ENCODE measurements at places on chromosomes 2 and 18. TPM values are rescaled to one million over a fixed set of nuclear protein-coding genes. Genes with fewer than 3 reads are reported as not detected.

Gene ANKRD44
- total RNA-seq = 21.4 TPM

Gene ASB18
- total RNA-seq = not detected

Gene RBKS
- total RNA-seq = 0.49 TPM

Gene MRPL30
- 20.7 TPM for total RNA-seq

Gene ALK
- total RNA-seq = not detected

Gene PLCL1
- 0.50 TPM for total RNA-seq

Gene C1QL2
- not detected for total RNA-seq

Gene DIPK1C
- not detected for total RNA-seq

Gene CCNYL1
- 24.7 TPM for total RNA-seq

GRCh38 chr2:203870941-203871340 is 3.4 kb downstream of the CTLA4 start:
- H3K4me1 ChIP-seq = no peaks in the 10 kb centered on the region
- no peak overlapping the region for H3K27ac ChIP-seq
- H3K27me3 ChIP-seq = peaks cover 18% of the 10 kb centered on the region
- DNase-seq = no peak
- no peak overlapping the region for H3K4me3 ChIP-seq

GRCh38 chr2:237631007-237631785 is 3.8 kb downstream of the LRRFIP1 start:
- DNase-seq = no peak
- peaks cover 7% of the 10 kb centered on the region for H3K36me3 ChIP-seq
- H3K4me1 ChIP-seq = peaks cover 35% of the 10 kb centered on the region
- H3K27ac ChIP-seq = peak overlapping the region; percentile 8

DNA sequence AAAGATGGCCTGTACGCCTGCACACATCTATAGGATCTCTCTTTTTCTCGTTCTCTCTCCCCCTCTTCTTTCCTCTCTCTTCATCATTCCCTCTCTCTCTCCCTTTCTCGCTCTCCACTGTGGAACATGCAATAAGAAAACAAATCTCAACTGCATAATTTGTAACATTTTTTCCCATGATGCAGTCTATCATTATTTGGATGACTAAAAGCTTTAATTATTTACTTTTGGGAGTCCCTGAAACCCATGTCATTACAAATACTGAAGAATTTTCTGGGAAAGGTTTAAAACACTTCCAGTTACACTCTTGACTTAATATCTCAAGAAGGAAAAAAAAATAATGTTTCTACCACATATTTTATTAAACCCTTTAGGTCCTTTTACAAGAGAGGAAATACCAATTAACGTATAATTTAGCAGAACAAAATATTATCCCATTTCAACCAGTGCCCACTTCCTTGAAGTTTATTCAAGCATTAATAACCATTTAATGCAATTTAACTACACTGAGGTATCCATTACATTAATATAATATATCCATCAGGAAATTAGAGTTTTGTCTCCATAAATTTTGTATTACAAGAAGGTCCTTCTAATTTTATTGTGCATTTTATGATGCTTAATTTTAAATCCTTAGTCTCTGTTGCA is 1615.2 kb upstream of the ACVR2A start:
- H3K36me3 ChIP-seq = no peaks in the 10 kb centered on the region
- DNase-seq = no peak
- no peaks in the 10 kb centered on the region for H3K27me3 ChIP-seq

GRCh38 chr2:8424997-8425900 is 256.6 kb upstream of the ID2 start:
- H3K4me1 ChIP-seq = peaks cover 20% of the 10 kb centered on the region
- no peak for DNase-seq
- H3K36me3 ChIP-seq = no peaks in the 10 kb centered on the region
- no peak overlapping the region for H3K4me3 ChIP-seq

GRCh38 chr2:29130295-29130694 is 15.1 kb downstream of the CLIP4 start:
- H3K27me3 ChIP-seq = no peaks in the 10 kb centered on the region
- peaks cover 25% of the 10 kb centered on the region for H3K4me1 ChIP-seq

- no peaks in the 10 kb centered on the region for H3K36me3 ChIP-seq
- H3K27ac ChIP-seq = no peak overlapping the region
- no peak overlapping the region for H3K4me3 ChIP-seq
- no peaks in the 10 kb centered on the region for H3K4me1 ChIP-seq
These were observed 393.3 kb downstream of the METTL4 start for GRCh38 chr18:2178036-2178435.

DNA sequence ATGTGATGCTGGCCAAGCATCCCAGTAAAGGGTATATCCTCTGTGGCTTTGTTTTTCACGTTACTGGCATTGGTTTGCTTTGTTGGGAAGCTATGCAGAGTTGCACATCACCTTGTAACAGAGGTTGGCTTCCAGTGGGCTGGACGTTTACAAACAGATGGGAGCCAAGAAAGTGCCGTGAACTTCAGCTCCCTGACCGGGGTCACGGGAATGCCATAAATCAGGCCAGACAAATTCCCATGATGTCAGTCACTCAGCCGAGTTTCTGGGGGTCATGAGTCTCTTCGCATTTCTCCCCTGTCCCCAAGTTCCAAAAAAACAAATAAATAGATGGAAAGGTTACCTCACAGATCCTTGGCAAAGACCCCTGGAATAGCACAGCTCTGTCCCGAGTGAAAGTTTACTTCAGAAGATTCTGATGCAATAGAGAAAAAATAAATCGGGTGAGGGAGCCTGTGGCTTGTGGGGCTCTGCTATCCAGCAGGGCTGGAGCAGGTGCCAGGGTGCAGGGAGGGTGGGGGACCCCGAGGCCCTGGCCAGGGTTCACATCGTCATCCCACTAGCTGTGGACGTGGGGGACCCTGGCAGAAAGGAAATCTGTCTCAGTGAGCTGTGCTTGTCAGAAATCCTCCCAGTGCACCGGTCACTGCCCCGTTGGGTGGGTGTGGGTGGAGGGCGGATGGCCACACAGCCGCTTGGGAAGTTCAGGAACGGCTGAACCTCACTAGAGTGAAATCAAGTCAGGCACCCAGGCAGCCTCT is 27.8 kb downstream of the TWIST2 start:
- no peaks in the 10 kb centered on the region for H3K36me3 ChIP-seq
- H3K27ac ChIP-seq = no peak overlapping the region
- no peaks in the 10 kb centered on the region for H3K27me3 ChIP-seq
- no peak for DNase-seq
- no peak overlapping the region for H3K4me3 ChIP-seq

GRCh38 chr2:18910843-18911242 is 321.5 kb upstream of the NT5C1B start:
- H3K4me3 ChIP-seq = no peak overlapping the region
- peaks cover 36% of the 10 kb centered on the region for H3K4me1 ChIP-seq
- no peak for DNase-seq
- H3K27me3 ChIP-seq = no peaks in the 10 kb centered on the region

- no peak overlapping the region for H3K27ac ChIP-seq
- H3K4me1 ChIP-seq = peaks cover 33% of the 10 kb centered on the region
- peaks cover 13% of the 10 kb centered on the region for H3K36me3 ChIP-seq
- H3K4me3 ChIP-seq = no peak overlapping the region
- DNase-seq = no peak
- H3K27me3 ChIP-seq = no peaks in the 10 kb centered on the region
These were observed 38.4 kb downstream of the TGFBRAP1 start for GRCh38 chr2:105290981-105291660.

DNA sequence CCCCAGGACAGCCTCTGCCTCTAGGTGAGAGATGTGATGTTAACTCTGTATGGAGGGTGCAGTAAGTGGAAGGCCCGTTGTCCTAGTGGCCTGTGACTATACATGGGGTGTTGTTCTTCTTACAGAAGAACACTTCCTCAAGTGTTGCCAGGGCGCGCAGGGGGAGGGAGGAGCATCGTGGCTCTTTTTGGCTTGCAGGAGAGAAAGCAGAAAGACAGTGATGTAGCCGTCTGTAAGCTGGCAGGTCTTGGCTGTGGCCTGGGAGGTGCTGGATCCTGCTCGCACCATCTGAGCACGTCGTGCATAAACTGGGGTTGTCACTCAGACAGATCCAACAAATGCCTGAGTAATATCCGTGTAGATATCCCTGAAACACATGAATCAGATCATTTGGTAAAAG is 44.3 kb downstream of the ZNF236 start:
- no peaks in the 10 kb centered on the region for H3K27me3 ChIP-seq
- DNase-seq = no peak
- H3K4me1 ChIP-seq = no peaks in the 10 kb centered on the region
- no peak overlapping the region for H3K27ac ChIP-seq
- no peak overlapping the region for H3K4me3 ChIP-seq

DNA sequence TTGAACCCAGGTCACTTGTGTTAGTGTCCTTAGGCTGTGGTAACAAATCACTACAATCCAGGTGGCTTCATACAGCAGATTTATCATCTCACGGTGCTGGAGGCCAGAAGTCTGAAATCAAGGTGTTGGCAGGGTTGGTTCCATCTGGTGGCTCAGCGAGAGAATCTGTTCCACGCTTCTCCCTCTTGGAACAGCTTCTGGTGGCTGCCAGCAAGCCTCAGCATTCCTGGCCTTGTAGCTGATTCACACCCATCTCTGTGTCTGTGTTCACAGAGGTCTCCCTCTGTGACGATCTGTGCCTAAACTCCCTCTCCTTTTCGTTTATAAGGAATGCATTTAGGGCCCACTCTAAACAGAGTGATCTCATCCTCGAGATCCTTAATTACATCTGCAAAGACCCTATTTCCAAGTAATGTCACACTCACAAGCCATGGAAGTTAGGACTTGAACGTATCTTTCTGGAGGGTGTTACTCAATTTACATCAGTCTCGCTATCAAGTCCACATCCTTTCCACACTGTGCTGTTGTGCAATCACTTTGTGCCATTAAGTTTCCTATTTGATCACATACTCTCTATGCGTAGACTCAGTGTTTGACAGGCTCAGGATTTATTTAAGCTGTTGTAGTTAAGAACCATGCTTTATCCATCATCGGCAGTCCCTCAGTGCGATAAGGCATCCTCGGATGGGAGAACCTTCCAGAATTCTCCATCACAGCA is 164.4 kb downstream of the SOCS6 start:
- DNase-seq = no peak
- H3K27me3 ChIP-seq = peaks cover 2% of the 10 kb centered on the region
- no peaks in the 10 kb centered on the region for H3K36me3 ChIP-seq
- no peak overlapping the region for H3K4me3 ChIP-seq
- no peak overlapping the region for H3K27ac ChIP-seq

GRCh38 chr2:84700006-84700405 is 180.9 kb downstream of the TRABD2A start:
- H3K27me3 ChIP-seq = peaks cover 23% of the 10 kb centered on the region
- H3K4me1 ChIP-seq = no peaks in the 10 kb centered on the region
- no peak overlapping the region for H3K4me3 ChIP-seq
- no peak overlapping the region for H3K27ac ChIP-seq
- H3K36me3 ChIP-seq = no peaks in the 10 kb centered on the region

- no peak for DNase-seq
- no peaks in the 10 kb centered on the region for H3K4me1 ChIP-seq
- no peaks in the 10 kb centered on the region for H3K36me3 ChIP-seq
- H3K27me3 ChIP-seq = peaks cover 5% of the 10 kb centered on the region
- no peak overlapping the region for H3K27ac ChIP-seq
These were observed 69.2 kb upstream of the EPHA4 start for GRCh38 chr2:221641181-221641871.

DNA sequence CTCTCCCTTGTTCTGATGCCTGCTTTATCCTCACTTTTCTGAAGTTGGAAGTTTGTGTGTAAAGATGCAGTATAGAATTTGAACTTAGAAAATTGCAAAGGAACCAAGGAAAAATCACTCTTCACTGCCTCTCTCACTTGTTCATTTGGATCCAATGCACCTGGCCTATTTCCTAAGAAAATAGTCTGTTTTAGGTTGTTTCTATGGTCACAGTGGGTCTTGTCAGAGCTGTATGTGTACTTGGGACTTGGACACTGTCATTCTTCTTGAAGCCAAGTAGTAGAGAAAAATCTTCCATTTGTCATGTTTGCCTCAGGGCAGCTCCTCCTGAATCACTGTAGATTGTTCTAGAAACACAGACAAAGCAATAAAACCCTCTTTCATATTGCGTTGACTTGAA is 80.3 kb upstream of the SESTD1 start:
- H3K27ac ChIP-seq = peak overlapping the region; percentile 85
- no peaks in the 10 kb centered on the region for H3K27me3 ChIP-seq
- H3K36me3 ChIP-seq = no peaks in the 10 kb centered on the region
- no peak overlapping the region for H3K4me3 ChIP-seq
- DNase-seq = no peak

- H3K4me1 ChIP-seq = peaks cover 3% of the 10 kb centered on the region
- H3K4me3 ChIP-seq = no peak overlapping the region
- H3K27ac ChIP-seq = no peak overlapping the region
- H3K36me3 ChIP-seq = no peaks in the 10 kb centered on the region
- peaks cover 3% of the 10 kb centered on the region for H3K27me3 ChIP-seq
These were observed 131.2 kb upstream of the ERBB4 start for GRCh38 chr2:212669761-212670160.

DNA sequence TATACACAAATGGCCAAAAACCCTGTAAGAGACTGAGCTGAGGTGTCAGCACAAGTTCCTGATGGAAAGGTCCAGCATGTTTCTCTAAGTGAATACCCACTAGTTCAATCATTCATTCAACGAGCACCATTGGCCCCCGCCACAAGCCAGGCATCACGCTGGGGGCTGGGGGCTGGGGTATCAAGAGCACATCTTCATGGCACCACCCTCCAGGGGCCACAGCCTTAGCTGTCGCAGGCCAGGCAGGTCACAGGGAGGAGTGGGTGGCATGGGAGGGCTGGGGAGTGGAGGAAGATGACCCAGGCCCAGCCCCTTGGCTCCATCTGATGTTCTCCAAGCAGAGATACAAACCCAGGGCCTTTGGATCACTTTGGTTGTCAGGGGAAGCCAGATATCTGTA is 97.9 kb downstream of the ACKR3 start:
- H3K4me3 ChIP-seq = no peak overlapping the region
- no peak for DNase-seq
- H3K27ac ChIP-seq = no peak overlapping the region

DNA sequence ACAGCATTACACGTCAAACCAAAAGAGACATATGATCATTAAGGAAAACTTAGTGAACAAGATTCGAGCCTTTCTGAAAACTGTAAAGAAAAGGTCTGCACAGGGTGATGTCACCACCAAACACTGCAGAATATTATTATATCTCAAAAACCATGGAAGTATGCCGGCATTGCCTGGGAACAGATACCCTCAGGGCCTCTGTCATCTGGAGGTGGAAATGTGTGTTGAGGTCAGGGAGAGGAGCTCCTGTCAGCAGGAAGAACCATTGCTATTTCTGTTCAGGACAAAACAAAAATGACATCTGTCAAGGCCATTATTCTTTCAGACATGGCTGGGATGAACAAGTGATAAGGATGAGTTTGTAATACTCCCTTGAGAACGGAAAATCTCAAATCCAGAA is 365.9 kb upstream of the TRIB2 start:
- H3K4me1 ChIP-seq = peaks cover 22% of the 10 kb centered on the region
- H3K4me3 ChIP-seq = no peak overlapping the region
- no peak overlapping the region for H3K27ac ChIP-seq
- DNase-seq = no peak
- H3K27me3 ChIP-seq = no peaks in the 10 kb centered on the region
- no peaks in the 10 kb centered on the region for H3K36me3 ChIP-seq
